H9 (cell line): ENCODE measurements at places on chromosomes 13 and 19. TPM values are rescaled to one million over a fixed set of nuclear protein-coding genes. Genes with fewer than 3 reads are reported as not detected.
A peak's percentile ranks its signal among the peaks of the same experiment; 100 is the strongest.

DNA sequence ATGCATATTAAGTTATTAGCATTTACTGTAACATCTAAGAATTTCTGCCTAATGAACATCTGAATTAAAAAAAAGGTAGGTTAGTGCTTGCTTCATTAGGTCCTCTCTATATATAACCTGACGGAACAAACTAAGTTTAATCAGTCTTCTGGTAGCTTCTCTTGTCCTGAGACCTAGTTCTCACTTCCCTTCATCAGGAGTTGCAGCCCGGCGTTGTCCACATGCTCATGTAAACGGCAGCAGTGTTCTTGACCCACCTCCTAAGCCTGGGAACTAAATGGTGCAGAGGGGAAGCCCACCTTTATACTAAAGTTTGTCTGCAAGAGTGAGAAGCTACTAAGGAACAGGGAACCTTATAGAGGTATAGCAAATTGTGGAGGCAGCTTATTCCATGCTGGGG lies 31.9 kb upstream of the CPB2 start:
- no peak overlapping the region for H3K4me3 ChIP-seq
- no peak for DNase-seq
- H3K27me3 ChIP-seq: no peaks in the 10 kb centered on the region
- H3K27ac ChIP-seq: no peak overlapping the region
- no peaks in the 10 kb centered on the region for H3K36me3 ChIP-seq

The SRRM5 gene
- total RNA-seq: 0.44 and 0.70 TPM in 2 replicates

GRCh38 chr13:67821606-67822005 lies 591.5 kb upstream of the PCDH9 start:
- no peaks in the 10 kb centered on the region for H3K36me3 ChIP-seq
- no peaks in the 10 kb centered on the region for H3K27me3 ChIP-seq
- no peak for DNase-seq
- no peaks in the 10 kb centered on the region for H3K4me1 ChIP-seq

The CTXN1 gene
- 22.7 and 24.5 TPM in 2 replicates for total RNA-seq

DNA sequence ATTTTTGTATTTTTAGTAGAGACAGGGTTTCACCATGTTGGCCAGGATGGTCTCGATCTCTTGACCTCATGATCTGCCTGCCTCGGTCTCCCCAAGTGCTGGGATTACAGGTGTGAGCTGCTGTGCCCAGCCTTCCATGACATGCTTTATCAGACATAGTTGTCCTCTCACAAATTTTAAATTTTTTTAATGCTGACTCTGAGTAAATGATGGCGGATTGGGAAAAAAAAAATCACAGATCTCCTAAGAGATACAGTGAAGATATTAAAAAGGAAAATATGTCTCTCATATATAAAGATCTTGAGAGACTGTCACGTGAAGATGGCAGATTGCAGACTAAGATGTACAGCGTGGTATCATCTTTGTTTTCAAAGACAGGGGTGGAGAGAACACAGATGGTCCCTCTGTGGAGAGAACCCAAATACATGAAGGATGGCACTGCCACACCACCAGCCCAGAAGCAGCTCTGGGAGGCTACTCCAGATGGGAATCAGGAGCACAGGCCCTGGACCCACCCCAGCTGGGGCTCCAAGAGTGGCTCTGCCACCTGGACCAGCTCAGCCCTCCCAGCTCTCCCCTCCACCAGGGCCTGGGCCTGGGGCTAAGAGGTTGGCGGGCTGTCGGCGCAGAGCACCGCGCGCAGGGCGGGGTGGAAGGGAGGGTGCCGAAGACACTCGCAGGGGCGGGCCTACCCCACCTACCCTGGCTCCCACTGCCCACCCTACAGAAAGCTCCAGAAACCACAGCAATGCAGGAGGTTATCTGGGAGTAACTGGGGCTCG lies 20.0 kb upstream of the CCNP start:
- no peak for DNase-seq
- no peak overlapping the region for H3K27ac ChIP-seq
- H3K4me3 ChIP-seq: no peak overlapping the region

The TEX30 gene
- 13.1 TPM in 2 replicates for total RNA-seq

The ZNF540 gene
- 0.20 and 0.22 TPM in 2 replicates for total RNA-seq

The SERPINE3 gene
- 0.18 TPM in 1 of 2 replicates, not detected in the other for total RNA-seq

- no peaks in the 10 kb centered on the region for H3K27me3 ChIP-seq
- peak overlapping the region; percentile 99 for H3K4me3 ChIP-seq
- no peaks in the 10 kb centered on the region for H3K4me1 ChIP-seq
- peaks cover 61% of the 10 kb centered on the region for H3K36me3 ChIP-seq
- no peak for DNase-seq
These were observed 1.6 kb downstream of the TPT1 start for GRCh38 chr13:45339399-45339798.

The TNFRSF19 gene
- 2.5 and 2.7 TPM in 2 replicates for total RNA-seq
